Naive B cell (primary cell): ENCODE measurements at places on chromosomes 16 and 17. TPM values are rescaled to one million over a fixed set of nuclear protein-coding genes. Genes with fewer than 3 reads are reported as not detected.

The KRT33A gene
- polyA plus RNA-seq = not detected

The TNFSF13 gene
- polyA plus RNA-seq = 41.7 TPM

The PPP1R27 gene
- not detected for polyA plus RNA-seq

The IFI35 gene
- 83.6 TPM for polyA plus RNA-seq

The SLC13A2 gene
- polyA plus RNA-seq = not detected
